ENCODE measurements at places on chromosomes 16 and 17. TPM values are rescaled to one million over a fixed set of nuclear protein-coding genes. Genes with fewer than 3 reads are reported as not detected.

DNA sequence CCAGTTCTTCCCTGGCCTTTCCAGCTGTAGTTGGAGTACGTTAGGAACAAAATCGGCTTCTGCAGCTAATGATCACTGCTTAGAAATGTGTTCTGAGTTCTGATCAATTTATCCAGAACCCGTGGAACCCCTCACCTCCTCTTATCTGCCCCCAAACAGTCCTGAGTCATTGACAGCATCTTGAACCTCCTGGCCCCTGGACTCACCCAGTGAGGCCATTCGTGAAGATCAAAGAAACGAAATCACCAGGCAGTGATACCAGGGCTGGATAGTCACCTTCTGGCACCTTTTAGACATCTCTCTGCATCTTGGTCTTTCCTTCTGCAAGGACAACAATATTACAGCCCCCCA, 17.0 kb upstream of the EXOC7 start:
- no peak for DNase-seq

DNA sequence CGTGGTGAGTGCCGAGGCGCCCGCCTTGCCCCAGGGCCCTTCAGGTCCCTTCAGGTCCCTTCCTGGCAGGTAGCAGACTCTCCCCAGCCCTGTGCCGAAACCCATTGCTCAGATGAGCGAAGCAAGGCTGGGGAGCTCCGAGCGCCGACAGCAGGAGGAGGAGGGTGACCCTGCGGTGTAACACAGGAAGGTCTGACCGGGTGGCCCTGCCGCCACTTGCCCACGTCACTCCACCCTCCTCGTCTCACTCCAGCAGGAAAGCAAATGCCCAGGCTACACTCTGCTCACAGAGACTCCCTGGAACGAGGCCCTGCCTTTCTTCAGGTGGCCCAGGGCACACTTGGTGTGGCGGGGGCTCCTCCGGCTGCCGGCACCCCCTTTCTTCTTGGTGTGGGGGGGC, 57.2 kb downstream of the ACTG1 start:
- no peak for DNase-seq

DNA sequence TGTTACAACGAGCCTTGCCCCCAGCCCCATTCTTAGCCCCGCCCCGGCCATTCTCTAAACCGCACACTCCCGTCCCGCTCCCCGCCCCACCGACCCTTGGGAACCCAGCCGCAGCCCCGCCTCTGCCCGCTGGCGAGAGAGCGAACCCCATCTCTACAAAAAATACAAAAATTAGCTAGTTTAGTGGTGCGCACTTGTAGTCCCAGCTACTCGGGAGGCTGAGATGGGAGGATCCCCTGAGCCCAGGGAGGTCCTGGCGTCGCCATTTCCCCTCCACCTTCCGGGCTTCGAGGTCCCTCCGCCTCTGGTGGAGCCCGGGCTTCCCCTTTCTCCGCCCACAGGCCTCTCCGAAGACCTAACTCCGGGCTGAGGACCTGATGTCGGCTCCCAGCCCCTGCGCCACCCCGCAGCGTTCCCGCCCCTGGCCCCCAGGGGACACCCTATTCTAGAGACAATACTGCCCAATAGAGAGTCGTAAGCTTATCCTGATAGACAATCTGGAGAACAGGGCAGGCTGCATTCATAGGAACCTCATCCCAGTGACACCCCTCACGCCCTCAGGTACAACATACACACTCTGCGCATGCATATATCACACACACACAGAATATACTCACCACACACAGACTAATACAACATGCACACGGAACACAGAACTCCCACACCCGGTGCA, 480 bp upstream of the PROCA1 start:
- no peak for DNase-seq

DNA sequence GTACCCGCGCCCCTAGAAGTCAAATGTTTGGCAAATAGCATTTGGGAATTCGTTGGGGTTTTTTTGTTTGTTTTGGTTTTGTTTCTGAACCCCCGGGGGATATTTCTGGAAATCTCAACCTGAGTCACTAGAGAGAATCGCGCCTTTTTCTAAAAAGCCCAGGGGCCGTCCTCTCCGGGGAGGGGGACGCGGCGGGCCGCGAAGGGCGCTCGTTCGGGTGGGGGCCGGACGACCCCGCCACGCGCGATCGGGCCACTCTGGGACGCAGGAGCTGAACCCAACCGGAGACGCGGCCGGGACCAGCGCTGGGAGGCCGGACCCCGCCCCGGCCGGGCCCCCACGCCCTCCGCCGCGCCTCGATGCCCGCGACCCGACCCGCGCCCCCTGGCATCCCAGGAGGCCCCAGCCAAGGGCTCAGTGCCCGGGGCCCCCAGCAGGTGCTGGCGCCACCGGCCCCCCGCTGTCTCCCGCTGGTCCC, 302 bp downstream of the LITAF start:
- DNase-seq, result no peak

DNA sequence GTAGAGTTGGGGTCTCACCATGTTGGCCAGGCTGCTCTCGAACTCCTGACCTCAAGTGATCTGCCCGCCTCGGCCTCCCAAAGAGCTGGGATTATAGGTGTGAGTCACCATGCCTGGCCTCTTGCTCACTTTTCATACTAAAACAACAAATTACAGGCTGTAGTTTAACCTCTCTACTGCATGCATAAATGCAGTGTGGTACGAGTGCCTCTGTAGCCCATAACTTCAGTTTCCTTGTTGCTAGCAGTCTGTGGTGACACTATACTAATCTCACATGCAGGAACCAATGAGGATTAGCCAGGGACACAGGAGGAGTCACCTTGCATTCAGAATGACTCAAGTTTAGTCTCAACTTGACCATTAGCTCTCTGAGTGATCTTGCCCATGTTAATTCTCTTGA, 20.1 kb downstream of the HMOX2 start:
- no peak for DNase-seq

SPIRE2 gene
- total RNA-seq, result 3.1 TPM

GRCh38 chr17:32342603-32343325, 791 bp upstream of the C17orf75 start:
- no peak for DNase-seq

DNA sequence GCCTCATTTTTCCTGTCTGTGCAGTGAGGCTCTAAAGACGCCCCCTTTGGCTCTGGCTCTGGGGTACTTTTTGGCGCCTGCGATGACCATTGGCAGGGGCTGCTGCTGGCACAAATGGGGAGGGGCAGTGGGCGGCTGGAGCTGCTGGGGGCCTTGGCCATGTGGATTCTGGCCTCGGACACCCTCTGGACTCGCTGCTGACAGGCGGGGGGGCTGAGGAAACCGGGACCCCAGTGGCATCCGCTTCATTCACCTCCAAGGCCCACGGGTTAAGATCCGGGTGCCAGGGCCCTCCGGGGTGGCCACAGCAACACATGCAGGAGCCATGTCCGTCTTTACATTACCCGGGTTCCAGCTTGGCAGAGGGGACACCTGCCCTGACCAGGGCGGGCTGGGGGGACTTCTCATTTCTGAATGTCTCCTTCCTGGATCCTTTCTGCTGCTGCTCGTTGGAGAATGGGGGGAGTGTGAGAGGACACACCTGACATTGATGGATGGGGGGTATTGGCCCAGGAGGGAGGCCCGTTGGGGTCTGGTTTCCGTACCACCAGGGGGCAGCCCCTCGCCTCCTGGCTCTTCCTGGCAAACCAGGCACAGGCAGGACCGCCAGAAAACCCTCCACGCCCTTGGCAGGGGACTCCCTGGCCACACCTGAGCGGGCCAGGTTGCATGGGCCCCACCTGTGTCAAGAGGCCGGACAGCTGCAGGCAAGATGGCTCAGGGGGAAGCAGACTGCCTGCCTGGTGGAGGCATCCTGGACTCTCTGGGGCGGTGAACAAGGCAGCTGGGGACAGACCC, 21.8 kb downstream of the GSE1 start:
- DNase-seq, result no peak

GRCh38 chr17:60160829-60161501, 11.2 kb downstream of the CA4 start:
- DNase-seq, result no peak

LRRC46 gene
- total RNA-seq, result 0.42 TPM

DNA sequence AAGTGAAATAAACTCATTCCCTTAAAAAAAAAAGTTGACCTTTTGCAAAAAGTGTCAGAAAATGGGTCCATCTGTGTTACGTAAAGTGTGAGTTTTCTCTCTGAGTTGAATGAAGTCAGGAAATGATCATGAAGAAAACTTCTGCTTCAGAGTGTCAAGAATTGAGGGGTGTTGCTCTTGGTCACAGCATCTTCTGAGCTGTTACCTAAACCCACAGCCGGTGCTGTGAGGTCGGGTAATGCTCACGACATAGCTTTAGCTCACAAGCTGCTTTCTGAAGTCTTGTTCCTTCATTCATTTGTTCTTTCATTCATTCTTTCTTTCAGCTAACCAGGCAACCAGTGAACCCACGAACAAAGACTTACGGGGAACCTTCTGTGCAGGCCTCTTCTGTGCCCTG, 372.1 kb downstream of the CPPED1 start:
- no peak for DNase-seq

HOXB4 gene
- 13.1 TPM for total RNA-seq

DNA sequence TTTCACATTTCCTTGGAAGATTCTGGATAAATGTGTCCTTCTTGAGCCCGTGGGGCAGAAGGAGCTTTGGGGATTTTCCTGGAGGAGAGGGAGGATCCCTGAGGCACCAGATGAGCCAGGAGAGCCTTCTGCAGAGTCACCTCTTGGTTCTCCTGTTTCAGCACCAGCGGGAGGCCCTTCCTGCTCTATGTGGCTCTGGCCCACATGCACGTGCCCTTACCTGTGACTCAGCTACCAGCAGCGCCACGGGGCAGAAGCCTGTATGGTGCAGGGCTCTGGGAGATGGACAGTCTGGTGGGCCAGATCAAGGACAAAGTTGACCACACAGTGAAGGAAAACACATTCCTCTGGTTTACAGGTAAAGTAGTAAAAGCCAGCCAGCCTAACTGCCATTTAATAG, 77.1 kb downstream of the ARSG start:
- DNase-seq, result no peak

DNA sequence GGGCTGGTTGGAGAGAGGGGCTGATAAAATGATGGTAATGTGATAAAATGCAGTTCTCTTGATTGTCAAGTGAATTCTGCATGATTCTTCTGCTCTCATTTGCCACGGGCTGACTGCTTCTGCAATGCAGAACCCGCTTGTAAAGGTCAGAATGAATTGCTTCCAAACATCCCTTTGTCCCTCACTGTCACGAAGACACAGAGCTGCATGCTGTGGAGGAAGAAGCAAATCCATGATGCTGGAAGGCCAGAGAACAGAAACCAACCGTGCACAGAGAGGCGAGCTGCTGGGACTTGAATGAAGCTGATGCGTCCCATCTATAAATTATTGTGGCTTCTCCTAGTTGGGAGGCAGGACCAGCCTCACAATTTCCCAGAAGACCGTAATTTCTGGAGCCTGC, 171.6 kb downstream of the PRKCB start:
- no peak for DNase-seq

DNA sequence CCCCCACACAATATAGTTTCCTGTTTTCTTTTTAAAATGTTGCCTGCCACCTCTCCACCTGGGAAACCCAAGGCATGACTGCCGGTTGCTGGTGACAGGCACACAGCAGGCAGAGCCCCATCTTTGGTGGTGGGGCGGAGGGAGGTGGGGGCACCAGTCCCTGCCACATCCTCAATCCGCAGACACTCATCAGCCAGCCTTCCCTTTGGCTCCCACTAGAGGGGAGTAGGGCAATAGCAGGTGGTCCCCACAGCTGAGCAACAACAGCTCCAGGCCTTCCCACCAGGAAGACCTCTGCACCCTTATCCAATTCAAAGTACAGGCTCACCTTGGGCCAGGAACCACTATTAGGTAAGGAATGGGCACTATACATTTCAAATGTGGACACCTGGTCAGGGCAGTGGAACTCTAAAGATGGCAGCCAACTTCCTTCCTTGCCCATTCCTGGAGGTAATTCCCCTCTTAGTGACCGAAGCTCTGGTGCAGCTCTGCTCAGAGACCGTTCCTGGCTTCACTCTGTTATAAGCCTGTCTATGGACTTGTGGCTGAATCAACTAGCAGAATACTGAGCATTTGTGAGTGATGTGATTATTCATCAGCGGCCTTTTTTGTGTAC, 13.9 kb downstream of the RECQL5 start:
- DNase-seq, result peak; percentile 56

DNA sequence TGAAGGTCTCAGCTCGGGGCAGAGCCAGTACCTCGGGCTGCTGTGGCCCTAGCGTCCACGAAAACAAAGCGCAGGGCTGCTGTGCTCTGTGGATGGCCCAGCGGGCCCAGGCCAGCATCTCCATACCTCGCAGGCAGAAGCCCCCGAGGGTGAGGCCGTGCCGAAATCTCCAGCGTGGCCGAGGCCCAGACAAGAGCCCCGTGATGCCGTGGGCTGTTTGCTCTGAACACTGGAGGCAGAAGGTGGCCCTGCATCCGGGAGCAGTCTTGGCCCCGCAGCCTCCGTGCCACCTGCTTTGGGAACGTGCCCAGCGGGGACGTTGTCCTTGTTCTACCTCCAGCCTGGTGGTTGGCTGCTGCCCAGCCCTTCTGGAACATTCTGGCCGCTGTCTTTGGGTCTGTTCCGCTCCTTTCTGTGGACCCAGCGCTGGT, 121.4 kb downstream of the BANP start:
- no peak for DNase-seq

PRR35 gene
- total RNA-seq, result not detected

DNA sequence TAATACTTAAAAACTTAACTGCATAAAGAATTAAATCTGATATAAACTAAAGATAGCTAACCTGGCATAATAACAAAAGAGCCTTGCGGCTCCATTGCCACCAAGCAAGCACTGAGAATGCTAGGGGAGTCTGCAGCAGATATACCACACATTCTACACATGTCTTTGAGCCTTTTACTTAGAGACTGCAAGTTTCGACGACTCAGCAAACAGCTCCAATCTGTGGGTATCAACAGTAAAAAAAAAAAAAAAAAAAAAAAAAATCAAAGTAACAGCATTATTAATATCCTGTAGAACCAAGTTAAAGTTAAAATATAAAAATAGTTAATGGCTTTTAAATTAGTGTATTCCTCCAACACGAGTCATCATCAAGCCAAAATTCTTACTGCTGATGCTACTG, 27.8 kb upstream of the INTS2 start:
- no peak for DNase-seq

DNA sequence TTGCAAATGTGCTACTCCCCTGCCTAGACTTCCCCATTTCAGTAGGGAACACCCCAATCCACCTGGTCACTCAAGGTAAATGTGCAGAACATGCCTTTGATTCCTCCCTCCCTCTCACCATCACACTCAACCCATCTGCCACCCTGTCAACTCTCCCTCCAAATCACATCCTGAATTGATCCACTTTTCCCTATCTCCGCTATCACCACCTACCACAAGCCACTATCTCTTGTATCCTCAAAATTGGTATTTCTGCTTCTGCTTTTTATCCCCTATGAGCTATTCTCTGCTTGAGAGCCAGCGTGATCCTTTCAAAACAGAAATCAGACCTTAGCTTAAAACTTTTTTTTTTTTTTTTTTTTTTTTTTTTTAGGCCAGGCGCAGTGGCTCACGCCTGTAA, 5.4 kb upstream of the NOL11 start:
- no peak for DNase-seq

All from endothelial cell of umbilical vein (primary cell).